Mucosa of descending colon (tissue), 3 donors: ENCODE measurements at places on chromosomes 12 and 14. TPM values are rescaled to one million over a fixed set of nuclear protein-coding genes. Genes with fewer than 3 reads are reported as not detected.
A peak's percentile ranks its signal among the peaks of the same experiment; 100 is the strongest.

POTEG gene
- not detected for total RNA-seq

PLCZ1 gene
- not detected for total RNA-seq

- DNase-seq: no peak
Measured at GRCh38 chr14:31411218-31411727, 9.1 kb downstream of the HEATR5A start.

GRCh38 chr12:51773145-51773869 is 75.2 kb downstream of the FIGNL2 start:
- no peak for DNase-seq

- DNase-seq: peak; percentile 4
Measured at GRCh38 chr14:37623426-37623951, 28.1 kb downstream of the TTC6 start.

DNA sequence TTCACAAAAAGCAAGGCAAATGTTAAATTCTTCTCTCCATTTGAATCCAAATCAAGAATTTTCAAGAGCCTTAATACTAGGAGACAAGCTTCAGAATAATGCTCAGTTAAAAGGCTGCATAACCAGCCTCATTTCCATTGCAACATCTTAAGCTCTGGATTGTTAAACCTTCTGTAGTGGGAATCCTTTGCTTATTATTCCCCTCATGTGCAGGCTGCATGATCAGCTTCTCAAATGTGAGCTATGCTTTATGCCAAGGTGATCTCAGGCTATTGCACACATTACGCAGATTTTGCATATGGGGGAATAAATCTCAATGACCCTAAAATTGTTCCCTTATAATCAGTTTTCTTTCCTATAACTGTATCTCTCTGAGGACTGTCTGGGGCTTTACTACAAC is 71.7 kb upstream of the CCDC196 start:
- DNase-seq: no peak

DNA sequence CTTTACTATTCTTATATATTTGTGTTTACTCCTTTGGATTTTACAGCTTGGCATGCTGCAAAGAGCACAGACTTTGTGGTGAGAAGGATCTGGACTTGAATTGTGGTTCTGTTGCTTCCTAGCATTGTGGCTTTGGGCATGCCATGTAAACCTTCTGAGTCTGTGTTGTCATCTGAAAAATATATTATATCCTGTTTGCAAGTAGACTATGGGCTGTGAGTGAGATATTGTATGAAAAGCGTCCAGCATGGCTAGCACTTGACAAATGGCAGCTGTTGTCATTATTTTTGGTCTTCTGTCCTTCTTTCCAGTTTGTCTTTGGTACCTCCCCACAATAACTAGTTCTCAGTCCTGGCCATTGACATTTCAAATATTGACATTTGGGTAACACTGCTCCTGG is 61.8 kb upstream of the DACT1 start:
- DNase-seq: no peak

CD69 gene
- 3.2 TPM for total RNA-seq

SLC5A8 gene
- total RNA-seq: not detected

CLEC12A gene
- total RNA-seq: 0.41 TPM

- DNase-seq: no peak
Measured at GRCh38 chr12:113643177-113643974, 171.7 kb upstream of the LHX5 start.

ATP5F1B gene
- total RNA-seq: 874 TPM

GLI1 gene
- 0.46 TPM for total RNA-seq

DNA sequence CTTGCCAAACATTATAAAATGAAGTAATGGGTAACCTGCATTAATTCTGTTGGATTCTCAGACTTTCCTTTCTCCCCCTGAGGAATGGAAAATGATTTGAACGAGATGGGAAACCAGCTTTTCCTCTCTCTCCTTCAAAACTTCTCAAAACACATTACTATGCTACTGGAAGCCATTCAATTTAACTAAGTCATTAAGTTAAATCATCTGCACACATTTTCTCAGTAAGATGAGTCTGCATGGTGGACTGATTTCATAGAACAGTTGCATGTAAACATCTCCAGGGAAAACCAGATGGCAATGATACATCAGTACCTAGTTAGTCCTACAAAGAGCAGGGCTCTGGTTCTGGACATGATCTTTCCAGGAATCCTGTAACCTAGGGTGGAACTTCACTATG is 59.9 kb downstream of the BMP4 start:
- no peak for DNase-seq

GRCh38 chr12:121711361-121712189 is 977 bp upstream of the TMEM120B start:
- DNase-seq: no peak

GRCh38 chr14:73953731-73954130 is 3.6 kb downstream of the COQ6 start:
- DNase-seq: no peak

DNA sequence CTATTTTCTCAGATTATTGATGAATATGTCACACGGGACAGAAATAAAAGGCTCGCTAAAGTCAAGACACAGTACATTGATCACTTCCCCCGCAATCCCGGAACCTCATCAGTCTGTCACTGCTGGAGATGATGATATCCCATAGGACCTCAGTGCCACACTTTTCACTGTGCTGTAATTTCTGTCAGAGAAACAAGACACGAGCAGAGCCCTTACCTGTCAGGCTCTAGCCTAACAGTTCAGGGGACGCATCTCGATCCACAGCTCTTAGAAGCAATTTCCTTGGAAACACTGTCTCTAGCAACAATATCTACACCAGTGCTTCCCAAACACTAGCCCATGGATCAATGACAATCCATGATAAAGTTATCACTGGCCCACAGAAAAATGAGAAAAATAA is 140.0 kb downstream of the GRIN2B start:
- DNase-seq: no peak

KIF5A gene
- total RNA-seq: 1.2 TPM

DNA sequence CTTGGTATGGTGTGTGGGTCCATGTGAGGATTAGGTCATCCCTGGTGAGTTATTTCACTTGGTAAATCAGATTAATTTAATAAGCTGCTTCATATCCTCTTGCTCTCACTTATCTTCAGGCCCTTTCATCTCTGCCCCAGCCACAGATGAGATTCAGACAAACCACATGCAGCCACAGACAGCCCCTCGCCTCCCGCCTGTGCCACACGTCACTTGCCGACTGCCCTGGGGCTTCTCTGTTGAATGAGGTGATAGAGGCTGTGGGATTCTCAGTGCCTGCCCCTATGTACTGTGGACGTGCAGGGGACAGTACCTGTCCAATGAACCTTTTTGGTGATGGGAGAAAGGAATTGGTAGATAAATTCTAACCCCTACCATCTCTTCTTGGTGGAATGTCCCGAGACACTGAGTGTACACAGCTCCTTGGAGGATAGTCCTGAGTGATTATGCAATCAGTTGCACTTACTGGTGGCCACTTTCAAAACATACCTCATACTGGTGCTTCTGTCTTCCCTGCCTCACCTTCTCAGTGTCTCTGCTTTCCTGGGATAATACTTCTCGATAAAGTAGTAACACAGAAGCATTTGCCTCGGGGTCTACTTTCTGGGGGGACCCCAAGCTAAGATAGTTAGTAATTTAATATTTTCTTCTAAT is 248.7 kb downstream of the TTC6 start:
- DNase-seq: no peak

LRTM2 gene
- not detected for total RNA-seq

GDF3 gene
- total RNA-seq: not detected

GRCh38 chr12:90953956-90954421 is 987 bp downstream of the CCER1 start:
- DNase-seq: no peak

SRRM4 gene
- total RNA-seq: not detected

DNA sequence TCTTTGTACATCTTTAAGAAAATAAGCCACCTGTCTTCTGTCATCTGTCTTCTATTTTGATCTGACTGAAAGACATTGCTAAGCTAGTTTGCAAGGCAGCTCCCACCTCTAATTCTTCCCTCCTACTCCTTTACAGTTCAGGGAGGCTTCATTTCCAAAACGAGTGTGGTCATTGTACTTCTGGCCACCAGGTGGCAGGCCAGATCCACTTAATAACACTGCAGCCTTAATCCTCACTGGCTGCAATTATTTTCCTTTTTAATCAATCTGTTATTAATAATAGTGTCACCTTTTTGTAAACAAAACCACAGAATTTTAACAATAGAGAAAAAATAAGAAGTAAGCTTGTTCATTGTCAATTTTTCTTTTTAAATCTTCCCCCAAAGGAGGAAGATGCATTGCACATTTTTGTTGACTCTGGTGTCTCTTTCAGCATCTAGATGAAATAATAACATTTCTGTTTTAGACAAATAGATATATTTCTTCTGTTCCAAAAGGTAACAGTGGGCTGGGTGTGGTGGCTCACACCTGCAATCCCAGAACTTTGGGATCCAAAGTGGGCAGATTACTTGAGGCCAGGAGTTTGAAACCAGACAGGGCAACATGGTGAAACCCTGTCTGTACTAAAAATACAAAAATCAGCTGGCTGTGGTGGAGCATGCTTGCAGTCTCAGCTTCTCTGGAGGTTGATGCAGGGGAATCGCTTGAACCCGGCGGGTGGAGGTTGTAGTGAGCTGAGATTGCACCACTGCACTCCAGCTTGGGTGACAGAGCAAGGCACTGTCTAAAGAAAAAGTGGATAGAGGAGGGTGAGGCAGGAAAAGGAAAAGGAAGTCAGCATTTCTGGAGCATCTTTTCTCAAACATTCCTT is 23.3 kb downstream of the GABARAPL1 start:
- no peak for DNase-seq

DNA sequence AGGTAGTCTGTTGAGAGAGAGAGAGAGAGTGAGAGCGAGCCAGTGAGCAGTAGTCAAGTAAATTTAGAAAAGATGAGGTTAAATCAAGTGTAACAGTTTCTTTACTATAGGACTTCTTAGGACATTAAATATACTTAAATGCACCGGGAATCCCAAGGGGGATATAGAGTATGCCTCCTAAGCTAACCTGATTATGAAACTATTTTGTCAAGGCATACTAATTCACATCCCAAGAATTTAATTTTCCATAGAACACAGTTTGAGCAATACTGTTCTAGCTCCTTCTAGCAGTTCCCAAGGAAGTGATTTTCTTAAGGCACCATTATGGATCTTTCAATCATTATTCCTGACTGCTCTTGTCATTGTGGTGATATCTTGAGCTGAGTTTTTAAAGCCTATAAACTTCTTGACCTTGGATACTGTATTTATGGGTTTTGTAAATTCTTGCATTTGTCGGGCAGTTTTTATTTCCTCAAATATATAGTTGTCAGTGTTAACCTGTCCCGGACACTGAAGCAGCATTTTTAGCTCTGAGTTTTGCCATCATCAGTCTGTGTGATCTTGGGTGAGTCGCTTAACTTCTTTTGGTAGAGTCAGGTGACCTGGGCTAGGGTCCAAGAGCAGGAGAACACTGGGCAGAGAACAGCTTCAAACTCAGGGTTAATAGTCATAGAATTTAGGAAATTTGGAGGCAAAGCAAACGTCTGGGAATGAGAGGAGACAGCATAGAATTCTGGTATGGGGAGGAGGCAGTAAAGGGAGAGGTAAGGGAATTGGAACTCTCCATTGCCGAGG is 196.5 kb upstream of the FRMD6 start:
- DNase-seq: no peak

IFI27 gene
- 1,655 TPM for total RNA-seq

KRT2 gene
- total RNA-seq: not detected

LRIG3 gene
- 65.6 TPM for total RNA-seq
